ENCODE measurements at places on chromosomes 12 and 14.

DNA sequence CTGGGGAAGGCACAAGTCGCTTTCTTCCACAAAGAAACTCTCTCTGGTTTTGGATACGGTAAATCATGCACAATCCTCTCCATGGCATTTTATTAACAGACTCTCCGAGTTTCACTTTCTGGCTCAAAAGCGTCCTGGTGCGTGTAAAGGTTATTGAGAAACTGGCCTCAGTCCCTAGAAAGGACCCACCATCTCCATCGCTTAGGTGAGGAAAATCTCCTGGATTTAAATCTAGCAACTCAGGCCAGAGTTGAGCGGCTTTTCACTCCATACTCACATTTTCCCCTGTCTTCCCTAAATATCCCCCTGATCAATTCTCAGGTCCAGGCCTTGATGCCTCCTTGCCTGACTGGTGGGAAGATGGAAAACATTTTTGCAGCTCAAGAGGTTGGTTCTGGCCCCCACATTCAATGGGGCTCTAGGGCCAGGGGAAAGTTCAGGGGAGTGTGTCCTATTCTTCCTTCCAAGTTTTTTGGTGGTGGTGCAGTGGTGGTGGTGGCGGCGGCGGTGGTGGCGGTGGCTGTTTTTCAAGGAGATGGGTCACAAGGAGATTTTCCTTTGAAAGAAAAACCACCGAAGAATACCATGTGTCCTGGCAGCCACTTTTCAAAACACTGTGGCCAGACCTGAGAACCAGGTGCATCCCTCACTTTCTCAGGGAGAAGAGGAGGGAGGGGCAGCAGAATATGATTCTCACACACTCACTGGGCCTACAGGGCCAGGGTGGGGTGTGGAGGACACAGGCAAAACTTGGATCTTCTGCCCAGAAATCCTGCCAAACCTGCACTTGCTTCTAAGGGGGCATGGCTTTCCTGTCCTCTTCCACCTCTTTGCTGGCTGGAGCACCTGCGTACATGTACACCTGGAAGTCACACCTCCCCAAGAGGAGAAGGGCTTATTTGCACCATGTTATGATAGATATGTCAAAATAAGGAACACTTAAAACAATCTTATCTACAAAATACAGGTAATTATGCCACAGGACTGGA is 46.7 kb upstream of the PNMA1 start:
- DNase-seq: no peak

- DNase-seq: peak; percentile 12
Observed at GRCh38 chr12:71938728-71939385, at the start of gene TPH2. Gene TPH2, plus strand, starts transcription at chr12:71938845. Its CDS starts 142 bp downstream, at chr12:71938987.

DNA sequence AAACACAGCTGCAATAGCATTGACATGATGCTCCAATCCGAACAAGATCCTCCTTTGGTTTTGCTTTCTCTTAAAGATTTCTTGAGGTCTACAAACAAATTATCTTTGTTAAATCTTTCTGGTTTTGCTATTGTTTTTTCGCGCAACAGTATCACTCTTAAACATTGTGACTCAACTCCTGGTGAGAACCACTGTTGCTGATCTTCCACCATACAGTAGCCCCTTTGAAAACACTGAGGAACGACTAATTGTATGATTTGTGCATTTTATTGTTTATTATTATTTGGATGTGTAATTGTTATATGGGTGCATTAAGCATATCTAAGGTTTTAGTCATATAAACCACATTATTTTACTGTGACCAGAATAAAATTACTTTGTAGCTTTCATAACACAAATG is 282.8 kb downstream of the EGLN3 start:
- DNase-seq: no peak

DNA sequence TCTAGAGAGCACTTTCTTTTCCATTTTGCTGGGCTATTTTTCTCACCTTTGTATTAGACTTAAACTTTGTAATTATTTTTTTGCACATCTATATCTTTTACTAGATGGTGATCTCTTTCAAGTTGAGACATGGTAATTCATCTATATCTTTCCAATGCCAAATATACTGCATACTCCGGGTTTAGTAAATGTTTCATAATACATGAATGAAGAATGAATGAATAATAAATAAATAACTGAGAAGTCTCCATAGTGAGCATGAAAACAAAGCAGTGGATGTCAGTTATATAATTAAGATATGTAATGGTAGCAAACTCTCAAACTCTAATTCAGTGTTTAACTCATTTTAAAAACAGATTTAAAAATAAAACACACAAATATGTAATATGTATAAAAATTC is 342.5 kb upstream of the KITLG start:
- no peak for DNase-seq

DNA sequence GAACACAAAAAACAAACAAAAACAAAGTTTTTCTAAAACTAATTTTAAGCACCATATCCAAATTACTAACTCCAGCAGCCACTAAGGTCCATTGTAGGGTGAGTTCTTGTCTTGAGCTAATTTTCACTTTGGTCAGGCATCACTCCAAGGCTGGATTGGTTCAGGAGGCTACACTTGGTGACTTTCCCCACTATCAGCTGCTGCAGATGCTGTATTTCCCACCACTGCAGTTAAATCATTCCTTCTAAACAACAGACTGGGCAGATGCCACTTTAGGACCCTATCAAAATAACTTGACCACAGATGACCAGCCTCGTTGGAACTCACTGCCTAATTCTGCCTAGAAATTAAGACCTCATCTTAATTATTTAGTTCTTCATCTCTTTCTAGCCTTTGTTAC is 140.5 kb downstream of the SLC16A7 start:
- DNase-seq: no peak

DNA sequence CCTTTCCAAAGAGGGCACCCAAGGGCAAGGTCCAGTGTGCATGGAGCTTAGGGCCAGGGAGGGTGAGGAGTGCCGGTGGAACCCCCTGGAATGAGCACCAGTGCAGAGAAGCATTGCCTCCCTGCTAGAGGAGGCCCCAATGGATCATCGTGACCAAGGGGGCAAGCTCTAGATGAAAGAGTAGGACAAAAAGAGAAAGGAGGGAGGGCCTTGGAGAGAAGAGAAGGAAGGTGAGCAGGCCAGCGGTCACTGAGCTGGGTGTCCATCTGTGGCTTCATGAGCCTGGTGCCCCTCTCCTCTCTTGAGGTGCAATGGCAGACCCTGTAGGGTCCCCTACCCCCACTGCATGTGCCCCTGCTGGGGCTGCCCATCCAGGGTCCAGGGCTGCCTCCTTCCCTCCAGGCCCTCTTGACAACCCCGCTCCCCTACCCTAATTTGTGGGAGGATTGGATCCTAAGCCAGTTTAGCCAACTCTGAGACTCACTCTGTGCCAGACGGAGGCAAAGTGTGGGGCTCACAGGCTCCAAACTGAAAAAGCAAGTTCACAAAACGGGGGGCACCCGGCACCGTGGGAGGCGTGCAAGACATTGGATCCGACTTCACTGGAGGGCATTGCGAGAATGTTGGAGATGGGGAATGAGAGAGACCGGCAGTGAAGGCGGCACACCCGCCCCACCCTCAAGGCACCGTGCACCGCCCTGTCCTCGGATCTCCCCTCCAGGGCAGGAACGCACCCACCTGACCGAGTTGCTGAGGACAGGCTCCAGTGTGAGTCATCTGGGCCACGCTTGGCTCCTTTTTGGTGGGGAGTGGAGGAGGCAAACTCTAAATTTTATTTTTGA is 207.5 kb downstream of the KIF26A start:
- no peak for DNase-seq

DNA sequence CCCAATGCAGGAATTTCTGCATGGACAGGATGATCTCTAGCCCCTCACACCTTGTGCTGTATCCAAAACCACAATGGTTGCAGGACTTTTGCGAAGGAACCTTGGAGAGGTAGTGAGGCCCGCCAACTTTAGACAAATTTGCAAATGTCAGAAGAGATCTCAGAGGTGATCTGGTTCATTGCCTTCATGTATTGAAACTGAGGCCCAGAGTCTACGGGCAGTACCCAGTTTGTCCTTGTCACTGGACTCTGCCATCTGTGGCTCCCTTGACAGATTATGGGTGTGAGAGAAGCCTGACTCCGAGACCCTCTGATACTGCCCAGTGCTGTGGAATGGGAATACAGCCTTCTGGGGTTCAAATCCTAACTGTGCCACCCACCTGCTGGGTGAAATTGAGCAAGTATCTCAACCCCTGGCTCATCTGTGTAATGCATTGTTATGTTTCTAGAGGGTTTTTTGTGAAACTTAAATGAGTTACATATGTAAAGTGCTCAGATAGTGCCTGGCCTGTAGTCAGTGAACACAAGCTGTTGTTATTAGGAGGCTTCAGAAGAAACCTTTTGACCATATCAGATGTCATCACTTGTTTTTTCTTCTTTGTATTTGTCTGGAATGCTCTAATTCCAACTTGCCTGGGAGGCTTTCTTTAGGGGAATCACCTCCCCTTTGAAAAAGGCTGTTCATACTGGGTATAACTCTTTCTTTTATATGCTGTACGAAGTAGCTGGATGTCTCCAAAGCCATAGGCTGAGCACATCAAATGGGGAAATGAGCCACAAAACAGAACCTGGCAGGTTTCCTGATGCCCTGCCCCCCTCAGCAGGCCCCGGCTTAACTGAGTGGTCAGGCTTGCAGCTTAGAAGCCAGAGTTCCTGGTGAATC is 71.4 kb upstream of the SRSF5 start:
- no peak for DNase-seq

DNA sequence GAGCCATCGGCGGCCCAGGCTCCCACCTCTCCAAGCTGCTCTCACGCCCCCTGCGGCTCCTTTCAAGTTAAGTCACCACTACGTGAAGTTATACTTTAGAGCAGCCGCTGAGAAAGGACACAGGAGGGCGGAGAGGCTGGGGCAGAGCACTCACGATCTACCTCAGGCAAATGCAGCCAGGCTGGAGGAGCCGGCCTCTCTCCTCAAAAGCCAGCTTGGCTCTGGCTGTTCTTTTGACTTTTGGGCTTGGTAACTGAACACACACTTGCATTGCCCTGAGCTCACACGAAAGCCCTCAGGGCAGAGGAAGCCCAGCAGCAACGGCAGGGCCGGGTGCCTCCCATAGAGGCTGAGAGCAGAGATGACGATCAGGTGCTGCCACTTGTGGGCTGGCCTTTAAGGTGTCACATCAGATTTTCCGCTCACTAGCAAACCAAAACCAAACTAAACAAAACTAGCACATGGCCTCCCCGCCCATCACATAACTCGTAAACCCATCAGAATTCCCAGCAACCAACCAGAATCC is 75.2 kb downstream of the PITPNM2 start:
- peak; percentile 50 for DNase-seq

GRCh38 chr12:87092421-87092820 is 836.2 kb upstream of the MGAT4C start:
- no peak for DNase-seq

DNA sequence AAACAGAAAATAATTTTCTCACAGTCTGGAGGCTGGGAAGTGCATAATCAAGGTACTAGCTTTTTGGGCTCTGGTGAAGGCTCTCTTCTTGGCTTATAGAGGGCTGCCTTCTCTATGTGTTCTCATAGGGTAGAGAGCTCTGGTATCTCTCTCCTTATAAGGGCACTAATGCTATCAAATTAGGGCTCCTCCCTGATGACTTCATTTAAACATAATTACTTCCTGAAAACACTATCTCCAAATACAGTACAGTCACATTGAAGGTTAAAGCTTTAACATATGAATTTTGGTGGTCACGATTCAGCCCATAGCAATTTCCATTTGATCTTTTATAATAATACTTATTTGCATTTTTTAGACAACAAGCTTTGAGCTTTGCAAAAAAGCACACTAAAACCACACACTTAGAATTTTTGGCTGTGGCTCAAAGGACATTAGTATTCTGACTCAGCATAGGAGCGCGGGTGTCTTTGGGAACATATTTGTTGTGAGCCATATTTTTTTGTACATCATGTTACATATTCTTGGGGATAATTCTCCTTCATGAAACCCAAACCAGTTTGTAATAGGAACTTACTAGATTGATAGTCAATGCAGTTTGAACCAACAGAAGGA is 808.1 kb upstream of the FBXO33 start:
- DNase-seq: no peak

- no peak for DNase-seq
Observed at GRCh38 chr12:91213-91612, 24.6 kb downstream of the IQSEC3 start.

DNA sequence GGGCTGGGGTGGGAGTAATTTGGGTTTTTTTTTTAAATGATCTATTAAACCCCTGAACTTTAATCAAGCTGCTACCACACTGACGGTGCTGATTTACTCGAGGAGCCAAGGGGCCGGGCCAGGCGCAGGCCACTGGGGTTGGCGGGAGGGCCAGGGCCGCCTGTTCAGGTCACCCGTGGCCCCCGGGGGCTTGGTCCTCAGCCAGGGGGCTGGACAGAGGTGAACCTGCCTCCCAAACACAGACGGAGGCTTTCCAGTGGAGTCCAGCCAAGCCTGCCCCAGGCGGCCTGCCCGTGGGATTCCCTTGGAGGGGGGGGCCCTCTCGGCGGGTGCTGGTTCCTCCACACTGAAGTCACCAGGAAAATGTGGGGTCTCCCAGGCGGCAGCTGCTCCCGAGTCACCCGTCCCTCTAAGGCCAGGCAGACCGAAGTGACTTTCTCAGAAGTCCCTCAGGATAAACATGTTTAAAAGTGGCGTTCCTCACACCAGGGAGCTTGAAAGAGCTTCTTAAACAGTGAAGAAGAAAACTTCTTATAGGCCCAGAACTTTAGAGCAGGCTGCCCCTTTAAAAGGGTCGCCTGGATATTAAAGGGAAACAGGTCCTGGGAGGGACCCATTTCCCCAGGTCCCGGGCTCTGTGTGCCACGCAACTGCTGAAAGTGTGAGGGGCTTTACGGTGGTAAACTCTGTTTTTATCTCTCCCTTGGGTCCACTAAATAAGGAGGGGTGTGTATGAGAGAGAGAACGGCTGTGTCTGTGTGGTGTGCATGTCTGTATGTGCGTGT is 167.2 kb upstream of the GSC start:
- no peak for DNase-seq

DNA sequence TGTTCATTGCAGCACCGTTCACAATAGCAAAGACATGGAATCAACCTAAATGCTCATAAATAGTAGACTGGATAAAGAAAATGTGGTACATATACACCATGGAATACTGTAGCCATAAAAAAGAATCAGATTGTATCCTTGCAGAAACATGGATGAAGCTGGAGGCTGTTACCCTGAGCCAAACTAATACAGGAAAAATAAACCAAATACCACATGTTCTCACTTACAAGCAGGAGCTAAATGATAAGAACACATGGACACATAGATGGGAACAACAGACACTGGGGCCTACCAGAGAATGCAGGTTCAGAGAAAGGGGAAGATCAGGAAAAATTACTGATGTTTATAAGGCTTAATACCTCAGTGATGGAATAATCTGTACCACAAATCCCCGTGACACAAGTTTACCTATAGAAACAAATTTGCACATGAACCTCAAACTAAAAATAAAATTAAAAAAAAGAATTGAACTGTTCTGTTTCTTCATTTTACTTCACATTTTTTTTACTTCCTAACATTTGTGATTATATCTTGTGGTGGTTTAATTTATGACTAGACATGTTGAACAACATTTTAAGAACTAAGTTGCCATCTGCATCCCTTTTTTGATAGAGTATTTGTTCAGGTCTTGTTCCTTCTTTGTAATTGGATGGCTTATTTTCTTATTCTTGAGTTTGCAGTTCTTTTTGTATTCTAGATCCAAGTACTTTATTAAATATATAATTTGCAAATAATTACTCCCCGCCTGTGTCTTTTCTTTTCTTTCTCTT is 835.2 kb downstream of the FSCB start:
- DNase-seq: no peak

- no peak for DNase-seq
Observed at GRCh38 chr14:37167151-37168047, 5.0 kb downstream of the SLC25A21 start.

GRCh38 chr12:22306311-22306710 is 28.2 kb downstream of the ST8SIA1 start:
- DNase-seq: no peak

GRCh38 chr12:44299524-44299923 is 463.6 kb downstream of the TMEM117 start:
- DNase-seq: no peak

GRCh38 chr12:133026996-133027395 is 10.3 kb upstream of the ZNF84 start:
- no peak for DNase-seq
